ENCODE measurements at places on chromosomes 2 and 18.

DNA sequence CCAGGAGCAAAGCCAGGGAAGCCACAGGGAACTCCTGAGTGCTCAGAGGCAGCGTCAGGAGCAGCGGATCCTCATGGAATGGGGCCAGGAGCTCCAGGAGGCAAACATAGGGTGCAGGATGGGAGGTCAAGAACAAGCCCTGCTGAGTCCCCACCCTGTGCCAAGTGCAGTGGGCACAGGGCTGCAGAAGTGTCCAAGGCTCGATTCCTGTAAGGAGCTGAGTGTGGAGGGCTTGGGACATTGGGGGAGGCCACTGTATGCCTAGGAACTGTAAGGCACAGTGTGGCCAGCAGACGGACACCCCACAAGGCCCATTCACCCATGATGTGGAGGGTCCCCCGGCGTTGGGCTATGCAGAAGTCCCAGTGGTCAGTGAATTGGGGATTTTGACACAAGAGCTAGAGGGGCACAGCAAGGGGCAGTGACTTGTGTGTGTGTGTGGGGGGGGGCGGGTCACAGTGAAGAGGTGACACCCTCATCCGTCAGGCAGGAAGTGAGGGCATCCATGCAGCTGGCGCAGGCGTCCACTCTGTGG, 55.6 kb downstream of the ACKR3 start:
- no peak for DNase-seq

DNA sequence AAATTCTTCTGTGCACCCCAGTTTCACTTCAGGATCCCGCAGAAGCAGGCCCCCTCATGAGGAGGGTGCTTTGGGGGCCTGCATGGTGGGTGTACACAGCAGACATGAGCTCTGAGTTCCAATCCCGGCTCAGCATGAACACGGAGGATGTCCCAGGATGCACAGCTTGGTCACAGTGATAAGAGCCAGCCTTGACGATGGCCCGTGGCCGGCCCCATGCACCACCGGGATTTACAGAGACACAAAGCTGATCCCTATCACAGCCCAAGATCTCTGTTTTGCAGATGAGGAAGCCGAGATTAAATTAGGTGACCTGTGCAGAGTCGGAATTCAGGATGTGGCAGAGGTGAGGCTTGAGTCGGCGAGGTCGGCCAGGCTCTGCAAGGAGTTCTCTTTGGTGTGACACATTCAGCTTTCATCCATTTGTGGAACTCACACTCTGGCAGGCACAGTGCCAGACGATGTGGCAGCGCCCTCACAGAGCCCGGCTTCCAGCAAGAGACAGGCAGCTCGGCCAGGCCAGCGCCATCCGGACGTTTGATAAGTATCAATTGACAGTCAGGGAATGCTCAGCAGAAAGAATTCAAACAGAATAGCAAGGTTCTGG, 456.3 kb upstream of the MYT1L start:
- DNase-seq, result no peak

- peak; percentile 94 for DNase-seq
These were observed 27.9 kb downstream of the RMND5A start for GRCh38 chr2:86747711-86748639.

GRCh38 chr2:236633219-236633570, 63.6 kb downstream of the ACKR3 start:
- DNase-seq, result no peak

- no peak for DNase-seq
These were observed 70.6 kb downstream of the DAW1 start for GRCh38 chr2:227942021-227942420.

GRCh38 chr2:174138161-174138560, 110.2 kb downstream of the OLA1 start:
- DNase-seq, result no peak

GRCh38 chr2:232490221-232491138, 2.8 kb upstream of the ECEL1 start:
- DNase-seq, result no peak

GRCh38 chr2:172226244-172227061, 123.8 kb upstream of the DLX2 start:
- DNase-seq, result no peak

DNA sequence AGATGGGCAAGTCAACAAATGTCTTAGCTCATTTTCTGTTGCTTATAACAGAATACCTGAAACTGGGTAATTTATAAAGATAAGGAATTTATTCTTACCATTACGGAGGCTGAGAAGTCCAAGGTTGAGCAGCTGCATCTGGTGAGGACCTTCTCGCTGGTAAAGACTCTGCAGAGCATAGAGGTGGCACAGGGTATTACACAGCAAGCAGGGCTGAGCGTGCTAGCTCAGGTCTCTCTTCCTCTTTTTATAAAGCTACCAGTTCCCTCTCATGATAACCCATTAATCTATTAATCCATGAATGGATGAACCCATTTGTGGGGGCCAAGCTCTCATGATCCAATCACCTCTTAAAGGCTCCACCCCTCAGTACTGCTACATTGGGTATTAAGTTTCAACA, 109.1 kb downstream of the CDK15 start:
- no peak for DNase-seq

GRCh38 chr2:41393621-41394020, 654.2 kb upstream of the PKDCC start:
- DNase-seq, result no peak

GRCh38 chr2:52022006-52022405, 990.1 kb upstream of the NRXN1 start:
- no peak for DNase-seq

DNA sequence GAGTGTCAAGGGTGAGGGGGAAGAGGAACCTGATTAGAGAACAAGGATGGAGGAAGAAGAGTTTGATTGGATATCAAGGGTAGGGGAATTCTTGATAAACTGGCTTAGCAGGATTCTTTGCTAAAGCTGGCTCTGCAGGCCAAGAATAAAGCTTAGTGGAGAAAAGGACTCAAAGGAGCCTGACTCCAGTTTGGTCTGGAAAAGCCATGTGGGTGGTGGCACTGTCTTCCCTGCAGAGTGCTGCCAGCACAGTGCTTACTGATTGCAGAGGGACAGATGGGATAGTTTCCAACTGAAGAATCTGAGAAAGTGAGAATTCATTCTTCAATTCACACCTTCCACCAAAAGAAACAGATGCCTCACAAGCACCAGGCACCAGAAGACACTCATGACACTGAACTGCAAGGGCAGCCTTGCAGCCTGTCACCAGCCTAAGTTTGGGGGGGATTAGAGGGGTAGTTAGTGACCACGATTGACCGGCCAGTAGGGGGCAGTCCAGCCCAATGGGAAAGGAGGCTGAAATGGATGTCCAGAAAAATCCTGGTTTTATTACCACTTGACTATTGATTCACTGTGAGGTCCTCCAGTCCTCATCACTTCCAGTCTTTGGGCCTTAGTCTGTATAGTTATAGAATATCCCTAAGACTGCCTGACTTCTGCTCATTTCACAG, 334.5 kb downstream of the SMAD2 start:
- no peak for DNase-seq

- peak; percentile 90 for DNase-seq
These were observed at the start of gene TCF7L1 for GRCh38 chr2:85132834-85133637. Gene TCF7L1 (plus strand): TSS chr2:85133392. CDS start chr2:85133685, 293 bp downstream.

- DNase-seq, result peak; percentile 63
These were observed 172.8 kb downstream of the ANTXR1 start for GRCh38 chr2:69185807-69186206.

- DNase-seq, result peak; percentile 5
These were observed 11.6 kb upstream of the GREB1L start for GRCh38 chr18:21230436-21230835.

DNA sequence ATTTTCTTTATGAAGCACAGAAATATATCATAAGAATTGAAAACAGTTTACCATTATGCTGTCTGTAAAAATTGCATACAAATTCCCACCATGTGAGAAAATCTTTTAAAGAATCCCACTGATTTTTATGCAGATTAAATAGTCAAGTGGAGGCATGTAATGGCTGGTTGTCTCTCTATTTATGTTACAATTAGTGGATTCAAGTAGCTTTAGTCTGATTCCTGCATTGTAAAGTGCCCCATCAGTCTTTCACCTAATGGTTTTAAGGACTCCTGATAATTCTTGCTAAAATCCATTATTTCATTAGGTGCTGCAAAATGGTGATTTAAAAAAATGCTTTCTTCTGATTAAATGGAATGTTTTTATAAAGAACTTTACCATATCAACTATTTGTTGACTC, 148.4 kb upstream of the MYO3B start:
- DNase-seq, result no peak

- DNase-seq, result no peak
These were observed 90.5 kb downstream of the GALNT1 start for GRCh38 chr18:35671966-35672603.

DNA sequence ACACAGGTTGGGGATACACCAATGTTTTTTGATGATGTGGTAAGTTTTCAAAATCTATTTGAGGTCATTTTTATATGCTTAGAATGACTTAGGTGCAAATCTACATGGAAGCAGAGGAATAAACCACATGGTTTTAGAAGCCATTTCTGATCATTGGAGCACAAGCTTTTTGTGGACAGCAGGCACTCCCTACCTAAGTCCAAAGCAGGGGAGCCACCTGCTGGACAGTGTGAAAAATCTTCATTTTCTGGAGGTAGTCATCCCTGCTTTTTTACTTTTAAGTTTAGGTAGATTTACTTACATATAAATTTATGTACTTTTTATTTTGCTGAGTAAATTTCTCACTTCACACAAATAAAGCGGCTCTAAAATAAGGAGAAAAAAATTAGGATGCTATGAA, 323.2 kb downstream of the PLCL1 start:
- DNase-seq, result peak; percentile 72

GRCh38 chr18:12015416-12016062, 34.2 kb downstream of the IMPA2 start:
- no peak for DNase-seq

DNA sequence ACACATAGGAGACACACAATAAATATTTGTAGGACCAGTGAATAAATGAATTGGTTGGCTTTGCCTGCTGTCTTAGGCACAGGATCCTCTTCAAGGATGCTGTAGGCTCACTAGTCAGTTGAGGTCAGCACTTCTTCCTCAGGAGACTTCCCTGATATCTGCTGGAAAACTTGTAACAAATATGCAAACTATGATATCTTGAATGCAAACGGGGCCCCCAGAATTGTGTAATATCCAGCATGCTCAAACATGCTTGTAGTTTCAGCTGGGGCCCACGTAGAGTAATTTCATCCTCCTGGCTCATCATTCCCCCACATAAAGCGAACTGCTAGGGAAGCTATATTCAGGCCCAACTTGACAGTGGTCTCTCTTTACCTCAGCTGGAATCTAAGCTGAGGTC, 43.6 kb downstream of the POLE4 start:
- peak; percentile 53 for DNase-seq

- DNase-seq, result peak; percentile 28
These were observed 64.1 kb upstream of the NDUFV2 start for GRCh38 chr18:9038277-9038871.

DNA sequence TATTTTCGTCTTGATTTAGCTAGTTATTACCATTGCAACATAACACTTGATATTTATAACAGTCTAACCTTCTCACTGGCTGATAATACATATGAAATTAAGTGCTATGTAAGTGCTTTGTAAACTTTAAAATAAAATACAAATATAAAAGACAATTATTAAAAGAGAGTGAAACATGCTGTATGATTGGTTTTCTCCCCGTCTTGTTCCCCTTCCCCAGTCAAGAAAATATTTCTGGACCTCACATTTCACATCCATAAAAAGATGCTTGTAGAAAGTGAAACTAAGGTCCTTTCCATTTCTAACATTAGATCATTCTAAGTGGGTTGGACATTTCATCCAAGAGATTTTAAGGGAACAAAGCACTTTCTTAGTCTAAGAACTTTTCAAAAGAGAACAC, 310.2 kb upstream of the LRATD1 start:
- DNase-seq, result no peak

- DNase-seq, result no peak
These were observed 172.2 kb upstream of the SETBP1 start for GRCh38 chr18:44508474-44508873.

- no peak for DNase-seq
These were observed 49.6 kb upstream of the RMDN2 start for GRCh38 chr2:37875403-37875906.

DNA sequence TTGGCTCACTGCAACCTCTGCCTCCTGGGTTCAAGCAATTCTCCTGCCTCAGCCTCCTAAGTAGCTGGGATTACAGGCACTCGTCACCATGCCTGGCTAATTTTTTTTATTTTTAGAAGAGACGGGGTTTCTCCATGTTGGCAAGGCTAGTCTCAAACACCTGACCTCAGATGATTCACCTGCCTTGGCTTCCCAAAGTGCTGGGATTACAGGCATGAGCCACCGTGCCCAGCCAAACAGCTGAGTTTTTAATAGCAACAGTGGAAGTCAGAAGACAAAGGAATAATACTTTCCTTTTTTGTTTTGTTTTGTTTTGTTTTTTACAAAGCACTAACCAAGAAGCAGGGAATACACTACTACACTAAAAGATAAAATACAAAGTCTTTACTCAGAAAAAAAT, 16.9 kb downstream of the GPR75 start:
- DNase-seq, result no peak

GRCh38 chr2:234178330-234179030, 128.0 kb downstream of the SPP2 start:
- peak; percentile 12 for DNase-seq

GRCh38 chr2:112065966-112066365, 10.9 kb downstream of the TMEM87B start:
- peak; percentile 76 for DNase-seq

- DNase-seq, result peak; percentile 45
These were observed 727 bp downstream of the FBXO11 start for GRCh38 chr2:47905386-47906156.

GRCh38 chr18:45197526-45197970, 417.7 kb upstream of the SLC14A2 start:
- DNase-seq, result peak; percentile 72

DNA sequence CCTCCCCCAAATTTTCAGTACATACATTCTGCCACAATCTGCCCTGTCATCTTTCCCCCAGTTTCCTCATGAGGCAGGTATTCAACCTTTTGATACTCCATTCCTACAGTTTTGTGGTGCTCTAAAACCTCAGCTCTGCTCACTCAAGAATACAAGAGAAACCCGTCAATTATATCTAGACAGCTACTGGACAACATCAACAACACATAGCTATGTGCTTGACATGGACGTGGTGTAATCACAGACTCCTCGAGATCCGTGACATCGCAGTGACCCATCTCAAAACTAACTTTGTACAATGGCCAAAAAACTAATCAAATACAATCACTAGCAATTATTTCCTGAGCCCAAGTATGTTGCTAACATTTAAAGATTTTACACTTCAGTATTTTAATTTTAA, 23.6 kb downstream of the WDSUB1 start:
- no peak for DNase-seq

DNA sequence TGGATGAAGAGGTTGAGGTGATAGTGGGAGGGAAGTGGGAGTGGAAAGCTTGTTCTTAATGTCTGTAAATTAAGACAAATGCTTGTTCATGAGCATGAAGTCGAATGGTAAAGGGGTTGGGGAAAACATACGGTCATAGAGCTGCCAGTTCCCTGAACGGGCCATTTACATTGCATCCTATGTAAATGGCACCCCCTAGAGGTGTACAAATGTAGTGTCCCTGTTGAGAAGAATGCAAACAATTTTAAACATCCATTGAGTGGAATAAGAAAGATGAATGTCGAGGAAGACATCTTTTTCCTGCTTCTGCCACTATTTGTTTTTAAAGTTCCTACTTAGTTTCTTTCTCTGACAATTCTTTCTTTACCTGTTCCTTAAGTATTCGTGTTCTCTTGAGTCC, 155.7 kb downstream of the RDH14 start:
- DNase-seq, result peak; percentile 52

Data from fibroblast of upper back skin (primary cell).